Cortex of kidney (tissue), 1 donor: ENCODE measurements at places on chromosomes 2 and 18.

GRCh38 chr18:65359479-65359878, 391.3 kb upstream of the CDH7 start:
- DNase-seq = no peak

DNA sequence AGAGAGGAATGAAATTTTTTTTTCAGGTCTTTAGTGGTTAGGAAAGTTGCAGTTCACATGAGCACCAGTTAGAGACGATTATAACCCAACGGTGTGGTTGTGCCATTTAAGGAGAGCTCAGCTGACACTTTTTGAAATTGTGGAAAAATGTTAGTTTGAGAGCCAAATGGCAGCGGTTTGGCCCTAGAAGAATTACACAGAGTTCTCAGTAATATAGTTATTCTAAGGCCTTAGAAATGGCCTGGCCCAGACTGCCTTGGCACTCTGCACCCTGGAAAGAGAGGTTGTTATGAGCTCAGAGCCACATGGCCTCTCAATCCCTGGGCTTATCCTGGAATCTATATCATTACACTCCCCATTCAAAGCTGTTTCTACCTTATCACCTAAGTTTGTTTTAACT, 117.4 kb downstream of the RHBDD1 start:
- DNase-seq = no peak

DNA sequence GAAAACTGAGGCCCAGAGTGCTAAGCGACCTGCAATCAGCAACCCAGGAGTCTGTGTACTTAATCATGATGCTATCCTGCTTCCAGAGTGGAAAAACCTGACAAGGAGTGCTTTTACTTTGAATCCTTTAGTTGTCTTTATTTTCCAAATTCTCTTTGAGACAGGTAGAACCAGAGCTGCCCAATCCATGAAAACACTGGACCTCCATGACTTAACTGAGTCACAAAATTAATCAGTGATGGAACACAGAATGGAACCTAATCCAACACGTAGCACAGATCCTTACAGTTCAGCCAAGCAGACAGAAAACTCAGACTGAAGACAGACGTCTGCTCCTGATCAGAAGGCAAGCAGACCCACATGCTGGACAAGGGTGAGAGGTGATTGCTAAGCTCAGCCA, 175.6 kb downstream of the BCL11A start:
- no peak for DNase-seq

- no peak for DNase-seq
These were observed 143.7 kb downstream of the ATL2 start for GRCh38 chr2:38233231-38233983.

DNA sequence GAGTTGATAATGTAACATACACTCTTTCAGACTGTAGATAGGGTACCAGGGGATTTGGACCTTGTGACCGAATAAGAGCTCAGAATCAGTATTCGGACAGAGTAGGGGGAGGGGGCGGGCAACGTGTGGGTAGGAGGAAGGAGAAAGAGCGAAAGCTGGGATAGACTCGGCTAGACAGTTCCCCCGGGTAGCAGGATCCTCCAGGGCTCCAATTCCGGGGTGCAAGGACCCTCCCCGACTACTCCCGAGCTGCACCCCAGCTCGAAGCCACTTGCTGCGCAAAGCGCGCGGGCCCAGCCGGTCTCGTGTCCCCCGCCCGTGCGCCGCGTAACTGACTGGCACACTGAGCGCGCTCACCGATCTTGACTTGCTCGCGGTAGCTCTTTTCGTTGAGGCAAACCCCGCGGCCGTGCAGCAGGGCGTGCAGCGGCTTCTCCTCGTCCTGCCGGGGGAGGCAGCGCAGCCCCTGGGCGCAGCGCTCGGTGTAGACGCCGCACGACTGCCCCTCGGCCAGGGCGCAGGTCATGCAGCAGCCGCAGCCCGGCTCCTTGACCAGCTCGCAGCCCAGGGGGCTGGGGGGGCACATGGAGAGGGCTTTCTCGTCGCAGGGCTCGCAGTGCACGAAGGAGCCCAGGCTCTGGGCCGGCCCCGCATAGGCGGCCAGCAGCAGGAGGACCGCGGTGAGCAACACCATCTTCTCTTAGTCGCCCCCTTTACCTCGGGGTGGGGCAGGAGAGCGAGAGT, 1.1 kb downstream of the IGFBP5 start:
- no peak for DNase-seq

- no peak for DNase-seq
These were observed 25.1 kb downstream of the TRAF3IP1 start for GRCh38 chr2:238345297-238345968.

DNA sequence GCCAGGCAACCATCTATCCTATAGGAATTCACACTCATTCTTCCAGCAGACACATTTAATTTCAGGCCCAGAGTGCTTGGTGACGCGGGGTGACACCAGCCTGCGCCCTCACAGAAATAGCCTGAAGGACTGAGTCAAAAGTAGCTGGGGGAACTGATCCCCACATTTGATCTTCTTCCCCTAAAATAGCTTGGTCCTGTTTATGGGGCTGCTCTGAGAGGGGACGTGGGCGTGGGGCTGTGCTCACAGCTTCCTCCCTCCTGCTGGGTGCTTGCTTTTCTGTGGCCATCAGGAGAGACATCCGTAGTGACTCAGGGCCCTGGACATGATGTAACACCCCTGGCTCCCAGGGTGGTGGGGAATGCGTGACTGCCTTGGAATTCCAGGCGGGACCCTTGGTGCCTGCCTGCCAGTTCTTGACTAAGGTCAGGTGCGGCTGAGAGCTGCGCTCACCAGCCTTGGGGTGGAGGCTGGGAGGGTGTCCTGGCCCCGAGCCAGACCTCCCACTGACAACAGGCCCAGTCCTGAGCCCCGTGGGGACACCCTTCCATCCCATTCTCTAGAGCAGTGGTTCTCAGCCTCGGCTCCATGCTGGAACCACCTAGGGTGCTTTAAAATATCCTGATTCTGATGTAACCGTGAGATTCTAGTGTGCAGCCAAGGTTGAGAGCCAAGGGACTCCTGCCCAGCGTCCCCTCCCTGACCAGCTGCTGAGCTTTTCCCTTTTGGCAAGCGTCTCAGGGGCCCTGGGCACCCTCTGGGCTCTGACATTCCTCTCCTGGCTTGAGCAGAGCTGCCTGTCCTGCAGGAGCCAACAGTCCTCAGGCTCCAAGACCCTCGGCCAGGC, 47.4 kb upstream of the SMAD7 start:
- no peak for DNase-seq

GRCh38 chr2:11363868-11364564, 19.6 kb upstream of the ROCK2 start:
- DNase-seq = no peak

DNA sequence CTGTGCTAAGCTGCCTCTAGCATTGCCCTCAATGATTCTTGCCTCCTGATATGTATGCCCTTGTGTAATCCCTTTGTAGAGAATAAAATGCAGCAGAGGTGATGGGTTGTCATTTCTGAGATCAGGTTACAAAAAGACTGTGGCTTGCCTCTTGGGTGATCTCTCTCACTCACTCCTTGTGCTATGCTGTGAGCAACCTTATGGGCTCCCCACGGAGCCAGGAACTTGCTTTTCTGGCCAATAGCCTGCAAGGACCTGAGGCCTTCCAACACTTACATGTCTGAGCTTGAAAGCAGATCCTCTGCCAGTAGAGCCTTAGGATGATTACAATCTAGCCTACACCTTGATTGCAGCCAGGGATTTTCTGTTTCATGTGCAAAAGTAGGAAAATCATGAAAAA, 123.1 kb upstream of the XIRP2 start:
- DNase-seq = no peak

DNA sequence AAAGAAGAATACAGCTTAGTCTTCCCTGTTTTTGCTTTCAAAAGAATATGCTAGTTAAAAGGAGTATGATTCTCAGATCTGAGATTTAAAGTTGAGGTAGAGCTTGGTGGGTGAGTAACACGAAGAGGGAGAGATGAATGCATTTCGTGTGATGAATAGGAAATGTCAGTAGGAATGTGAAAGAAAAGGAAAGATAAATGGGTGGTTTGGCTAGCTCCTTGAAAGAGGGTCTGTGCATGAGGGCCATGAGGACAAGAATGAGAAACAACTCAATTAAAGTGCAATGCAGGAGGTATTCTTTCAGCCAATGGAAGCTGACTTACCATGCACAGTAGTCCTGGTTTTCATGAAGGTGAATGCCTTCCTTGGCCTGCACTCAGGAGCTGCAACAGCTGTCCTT, 248.2 kb downstream of the HNMT start:
- no peak for DNase-seq

GRCh38 chr2:217790681-217791392, 212.0 kb downstream of the TNS1 start:
- DNase-seq = no peak

GRCh38 chr2:137718786-137719185, 245.5 kb upstream of the HNMT start:
- DNase-seq = no peak

DNA sequence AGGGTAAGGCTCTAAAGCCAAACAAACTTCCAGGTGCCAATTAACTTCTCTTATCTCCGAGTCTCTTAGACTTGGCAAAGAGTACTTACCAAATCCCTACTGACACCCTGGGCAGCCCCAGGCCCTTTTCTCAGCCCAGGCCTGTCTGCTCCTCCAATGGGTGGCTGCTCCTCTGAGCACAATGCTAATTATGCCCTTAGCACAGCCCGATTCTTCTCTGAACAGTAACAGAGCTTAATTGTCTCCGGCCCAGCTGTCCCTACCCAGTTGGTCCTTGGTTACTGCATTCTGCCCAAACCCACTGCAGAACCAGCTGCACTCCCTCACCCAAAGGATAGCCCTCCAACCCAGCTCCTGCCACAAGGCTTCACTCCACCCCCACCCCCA, 110.3 kb downstream of the SMAD7 start:
- no peak for DNase-seq

DNA sequence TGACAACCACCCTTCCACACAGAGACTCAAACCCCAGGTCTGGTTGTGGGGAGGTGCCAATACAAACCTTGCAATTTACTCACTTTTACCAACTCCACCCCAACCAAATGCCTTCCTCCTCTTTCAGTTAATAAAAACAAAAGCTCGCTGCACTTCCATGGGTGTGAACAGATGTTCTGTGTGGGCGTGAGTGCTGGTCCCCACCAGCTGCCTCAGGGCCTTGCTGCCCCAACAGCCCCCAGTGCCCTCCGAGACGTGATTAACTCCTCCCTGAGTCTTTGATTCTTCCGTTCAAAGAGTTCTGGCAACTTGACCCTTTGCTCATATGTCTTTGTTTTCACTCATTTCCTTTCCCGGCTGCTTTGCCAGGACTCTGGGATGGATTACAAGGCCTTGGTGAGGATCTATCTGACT, 258.9 kb upstream of the CXCR4 start:
- no peak for DNase-seq

DNA sequence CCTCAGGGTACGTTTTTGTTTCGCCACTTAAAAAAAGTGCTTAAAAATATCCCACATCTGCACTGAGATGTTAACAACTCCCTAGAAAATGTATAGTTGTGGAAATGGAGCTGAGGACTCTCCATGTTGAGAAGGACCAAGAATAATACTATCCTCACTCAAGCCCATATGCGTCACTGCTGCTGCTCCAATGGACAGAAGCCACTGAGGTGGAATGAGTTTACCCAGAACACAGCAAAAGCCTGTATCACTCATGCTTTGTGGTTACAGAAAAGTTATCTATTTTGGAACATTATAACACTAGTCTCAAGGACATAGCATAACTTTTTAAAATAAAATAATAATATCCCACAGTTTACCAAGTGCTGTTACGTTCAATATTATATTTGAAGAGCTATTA, 31.9 kb downstream of the DSC3 start:
- DNase-seq = no peak

- no peak for DNase-seq
These were observed 93.7 kb downstream of the LOXHD1 start for GRCh38 chr18:46563317-46563716.

DNA sequence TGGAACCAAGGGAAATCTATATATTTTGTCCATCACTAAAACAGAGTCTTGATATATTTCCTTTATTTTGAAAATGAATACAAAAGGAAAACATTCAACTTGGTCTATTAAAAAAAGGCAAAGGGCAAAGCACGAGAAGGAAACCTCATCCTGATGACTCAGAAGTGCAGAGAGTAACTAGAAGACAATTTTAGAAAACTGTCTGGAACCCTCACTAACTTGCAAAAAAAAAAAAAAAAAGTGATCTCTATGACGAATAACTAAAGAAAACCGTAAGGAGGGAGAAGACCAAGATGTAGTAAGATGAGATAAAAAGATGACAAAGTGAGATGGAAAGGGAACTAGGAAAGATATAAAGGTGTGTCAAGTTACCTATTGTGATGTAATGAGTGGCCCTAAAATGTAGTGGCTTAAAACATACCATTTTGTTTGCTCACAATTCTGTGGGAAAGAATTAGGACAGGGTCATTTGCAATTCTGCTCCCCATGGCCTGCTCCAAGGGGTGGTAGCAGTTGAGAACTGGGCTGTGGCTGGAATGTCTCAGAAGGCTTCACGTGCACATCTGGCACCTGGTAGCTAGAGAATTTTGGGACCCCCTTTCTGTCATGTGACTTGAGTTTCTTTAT, 303.0 kb downstream of the DYSF start:
- DNase-seq = no peak

DNA sequence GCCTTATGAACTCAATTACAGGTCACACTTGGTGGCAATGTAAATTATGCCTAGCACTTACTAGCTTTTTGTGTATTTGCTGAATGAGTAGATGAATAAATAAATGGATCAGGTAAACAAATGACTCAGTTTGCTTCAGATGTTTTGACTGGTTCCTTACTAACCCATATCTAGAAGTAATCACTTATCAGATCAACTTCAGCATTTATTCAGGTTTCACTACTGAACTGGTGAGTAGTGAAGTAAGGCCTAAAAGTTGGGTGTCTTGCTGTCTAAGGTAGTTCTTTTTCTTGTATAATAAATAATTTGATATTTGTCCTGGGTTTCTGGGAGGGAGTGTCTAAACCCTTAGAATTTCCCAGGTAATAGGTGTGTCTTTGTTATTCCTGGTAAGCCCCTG, 205.0 kb downstream of the UXS1 start:
- no peak for DNase-seq

DNA sequence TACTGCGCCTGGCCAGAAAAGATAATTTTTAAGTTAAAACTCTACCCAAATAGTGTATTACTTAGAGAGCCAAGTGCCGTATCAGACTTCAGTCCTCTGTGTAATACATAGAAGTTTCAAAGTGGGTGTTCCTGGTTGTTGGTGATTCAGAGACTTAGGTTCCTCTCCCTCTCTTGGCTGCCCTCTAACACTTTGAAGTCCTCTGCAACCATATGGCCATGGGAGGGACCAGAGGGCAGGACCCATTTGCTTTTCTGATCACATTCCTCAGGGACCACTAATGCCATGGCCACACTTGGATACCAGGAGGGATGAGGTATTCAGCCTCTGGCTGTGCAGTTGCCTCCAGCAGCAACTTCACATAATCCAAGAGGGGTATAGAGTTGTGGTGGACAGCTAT, 131.5 kb downstream of the CAPN13 start:
- DNase-seq = no peak

DNA sequence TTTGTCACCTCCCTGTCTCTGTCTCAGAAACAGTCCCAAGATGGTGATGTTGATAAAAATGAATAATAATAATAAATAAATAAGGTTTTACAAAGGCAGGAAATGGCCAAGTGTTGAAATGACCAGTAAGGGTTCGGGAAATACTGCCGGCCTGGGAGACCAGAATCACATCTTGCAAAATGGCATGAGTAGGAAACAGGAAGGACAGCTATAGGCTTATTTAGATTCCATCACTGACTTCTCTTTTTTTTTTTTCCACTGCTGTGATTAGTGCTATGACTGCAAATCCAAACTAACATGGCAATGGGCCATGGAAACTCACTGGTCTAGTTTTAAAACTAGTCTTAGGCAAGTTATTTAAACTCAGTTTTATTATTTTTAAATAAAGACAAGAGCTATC, 60.6 kb downstream of the SCN1A start:
- DNase-seq = no peak
